RPMI7951 (cell line): ENCODE measurements at places on chromosomes 5 and 9.

- no peak for DNase-seq
These were observed 1171.5 kb upstream of the NUDT12 start for GRCh38 chr5:104734046-104734445.

- DNase-seq: no peak
These were observed 98.4 kb upstream of the CAST start for GRCh38 chr5:96563816-96564215.

DNA sequence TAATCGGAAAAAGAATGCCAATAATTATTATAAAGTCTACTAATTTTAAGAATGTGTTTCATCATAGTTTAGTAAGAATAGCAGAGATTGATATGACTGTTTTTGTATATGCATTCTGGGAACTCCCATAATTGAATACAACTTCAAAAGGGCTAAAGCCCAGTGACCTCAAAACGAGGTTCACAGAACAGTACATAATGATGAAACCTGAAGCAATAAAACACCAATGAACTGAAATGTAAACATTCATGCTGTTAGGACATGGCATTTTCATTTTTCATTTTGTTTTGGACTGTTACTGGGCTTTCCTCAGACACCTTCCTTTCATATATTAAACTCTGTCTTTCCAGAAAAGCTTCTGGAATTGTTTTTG is 684 bp upstream of the JMY start:
- no peak for DNase-seq

- no peak for DNase-seq
These were observed 111.8 kb downstream of the EFNA5 start for GRCh38 chr5:107558823-107559375.
